ENCODE measurements at places on chromosomes 12 and 14.

GRCh38 chr12:93813972-93814821 is 137.0 kb downstream of the CRADD start:
- no peak for DNase-seq

- no peak for DNase-seq
These were observed 44.2 kb downstream of the DUSP16 start for GRCh38 chr12:12518464-12518845.

DNA sequence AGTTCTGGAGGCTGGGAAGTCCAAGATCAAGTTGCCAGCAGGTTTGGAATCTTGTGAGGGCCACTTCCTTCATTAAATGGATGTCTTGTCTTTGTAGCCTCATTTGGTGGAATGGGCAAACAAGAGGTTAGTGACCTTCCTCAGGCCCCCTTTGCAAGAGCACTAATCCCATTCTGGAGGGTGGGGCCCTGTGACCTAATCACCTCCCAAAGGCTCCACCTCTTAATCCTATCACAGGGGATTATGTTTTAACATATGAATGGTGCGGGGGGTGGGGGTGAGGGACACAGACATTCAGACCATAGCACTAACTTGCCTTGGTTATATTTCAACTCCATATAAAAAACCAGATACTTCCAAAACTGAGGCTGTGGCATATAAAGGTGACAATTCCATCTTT is 59.9 kb upstream of the PPP4R3A start:
- DNase-seq = peak; percentile 60

DNA sequence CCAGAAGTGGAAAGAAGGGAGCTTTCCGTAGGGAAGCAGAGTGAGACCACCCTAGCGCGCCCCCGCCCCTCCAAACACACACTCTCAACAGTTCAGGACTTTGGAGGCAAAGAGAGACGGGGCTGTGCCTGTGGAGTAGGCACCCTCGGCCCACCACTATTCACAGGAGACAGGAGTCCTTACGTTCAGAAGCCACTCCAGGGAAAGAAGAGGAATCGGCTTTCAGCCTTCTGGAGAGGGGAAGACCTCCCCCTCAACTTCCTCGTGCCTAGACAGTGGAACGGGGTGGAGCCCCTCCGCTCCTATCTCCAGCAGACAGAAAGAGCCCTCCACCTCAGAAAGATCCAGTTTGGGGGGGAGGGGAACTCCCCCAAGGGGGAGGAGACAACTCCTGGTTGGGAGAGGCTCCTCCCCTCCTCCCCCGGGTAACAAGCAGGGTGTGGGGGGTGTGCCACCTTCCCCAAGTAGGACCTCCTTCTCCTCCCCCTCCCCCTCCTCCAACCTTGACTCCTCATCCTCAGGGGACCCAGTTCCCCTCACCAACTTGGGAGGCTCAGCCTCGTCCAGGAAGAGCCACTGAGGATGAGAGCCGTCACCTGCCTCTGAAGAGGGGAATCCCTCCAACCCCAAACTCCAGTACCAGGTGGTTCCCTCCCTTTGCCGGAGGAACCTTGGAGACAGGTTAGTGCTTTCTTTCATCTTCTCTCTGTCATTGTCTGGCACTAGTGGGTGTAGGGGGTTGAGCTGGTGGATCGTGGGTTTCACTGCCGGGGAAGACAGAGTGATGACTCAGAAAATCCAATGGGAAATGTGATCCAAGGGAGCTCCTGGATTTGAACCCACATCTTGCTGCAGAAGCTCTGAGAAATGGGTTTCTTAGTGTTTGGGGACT is 883 bp downstream of the FOXJ2 start:
- peak; percentile 66 for DNase-seq

GRCh38 chr12:3376779-3377455 is 114.1 kb upstream of the PRMT8 start:
- DNase-seq = no peak

DNA sequence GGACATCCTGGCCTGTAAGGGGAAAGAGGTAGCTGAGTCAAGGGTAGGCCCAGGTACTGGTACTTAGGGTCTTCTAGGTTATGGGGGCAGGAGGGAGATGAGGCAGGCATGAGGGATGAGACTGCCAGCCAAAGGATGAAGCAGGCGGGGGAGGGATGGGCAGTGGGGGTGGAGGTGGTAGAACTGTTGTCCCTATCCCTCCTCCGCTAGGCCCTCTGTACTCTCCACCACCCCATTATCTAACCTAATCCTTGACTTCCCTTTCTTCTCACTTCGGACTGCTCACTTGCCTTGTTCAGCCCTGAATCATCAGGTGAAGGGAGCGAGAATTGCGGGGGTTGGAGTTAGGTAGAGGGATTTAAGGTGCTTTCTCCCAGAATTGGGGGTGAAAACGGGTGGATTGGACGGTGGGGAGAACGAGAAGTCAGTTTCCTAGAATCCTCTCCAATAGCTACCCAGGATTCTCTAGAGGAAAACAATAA is 562 bp downstream of the PAN2 start:
- DNase-seq = peak; percentile 18

GRCh38 chr12:93740751-93741150 is 63.6 kb downstream of the CRADD start:
- no peak for DNase-seq

DNA sequence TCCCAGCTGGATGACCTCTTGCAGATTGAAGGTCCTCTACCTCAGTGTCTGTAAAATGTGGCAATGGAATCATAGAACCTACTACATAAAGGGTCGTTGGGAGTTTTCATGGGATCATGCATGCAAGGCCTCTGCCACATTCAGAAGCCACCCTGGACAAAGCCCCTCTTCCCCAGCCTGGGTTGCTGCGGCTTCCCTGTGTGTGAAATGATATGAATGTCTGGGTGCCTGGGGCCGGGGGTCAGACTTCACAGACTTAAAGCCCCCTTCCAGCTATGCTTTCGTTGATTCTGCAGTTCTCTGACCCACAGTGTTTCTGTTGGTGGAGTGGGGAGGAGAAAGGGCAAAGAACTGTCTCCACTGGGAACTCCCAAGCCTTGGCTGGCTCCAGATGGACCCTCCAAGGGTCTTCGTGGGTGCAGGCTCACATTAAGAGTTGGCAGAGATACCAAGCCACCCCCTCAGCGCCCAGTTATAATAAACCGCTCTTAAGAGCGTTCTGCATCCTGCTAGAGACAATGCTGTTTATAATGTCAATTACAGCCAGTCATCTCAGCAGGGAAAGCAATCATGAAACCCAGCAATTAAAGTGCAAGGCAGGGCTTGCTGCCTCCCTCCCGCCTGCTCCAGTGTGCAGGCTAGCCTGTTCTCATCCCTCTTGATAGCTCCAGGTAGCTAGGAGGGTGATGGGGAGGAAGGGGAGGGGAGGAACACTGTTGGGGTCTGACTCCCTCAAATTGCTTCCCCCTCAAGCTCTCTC is 210.9 kb upstream of the FKBP4 start:
- no peak for DNase-seq

GRCh38 chr12:128891856-128892255 is 38.6 kb downstream of the GLT1D1 start:
- DNase-seq = no peak

- no peak for DNase-seq
These were observed 3.5 kb downstream of the KRT3 start for GRCh38 chr12:52792185-52793029.

DNA sequence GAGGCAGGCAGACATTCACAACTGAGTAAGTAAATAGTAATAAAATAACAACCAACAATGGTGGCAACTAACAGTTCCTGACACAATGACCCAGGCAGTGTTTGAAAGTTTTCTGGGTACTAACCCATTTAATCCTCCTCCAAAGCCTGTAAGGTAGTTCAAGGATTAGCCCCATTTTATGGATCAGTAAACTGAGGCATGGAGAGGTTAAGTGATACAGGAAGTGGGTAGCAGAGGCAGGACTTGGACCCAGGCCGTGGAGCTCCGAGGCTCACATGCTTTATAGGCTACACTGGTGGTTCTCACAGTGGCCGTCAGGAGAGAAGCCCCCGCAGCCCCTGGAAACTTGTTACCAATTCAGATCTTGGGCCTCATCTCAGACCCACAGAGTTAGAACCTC is 17.5 kb downstream of the CRACR2A start:
- DNase-seq = no peak

DNA sequence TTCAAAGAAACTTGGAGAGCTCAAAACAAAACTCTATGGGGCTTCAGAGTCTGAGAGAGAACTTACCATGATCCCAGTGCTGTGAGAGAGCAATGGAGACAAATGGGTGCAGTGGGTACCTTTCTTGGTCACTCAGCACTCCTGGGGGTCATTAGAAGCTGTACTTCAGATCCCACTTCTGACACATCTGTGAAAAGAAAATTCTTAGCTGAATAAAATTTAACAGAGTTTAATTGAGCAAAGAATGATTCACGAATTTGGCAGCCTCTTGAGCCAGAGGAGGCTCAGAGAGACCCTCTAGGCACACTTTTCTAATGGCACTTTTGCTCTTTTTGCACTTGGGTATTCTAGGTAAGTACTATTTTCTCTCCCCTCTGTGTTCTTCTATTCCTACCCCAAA is 96.8 kb upstream of the SYT10 start:
- no peak for DNase-seq

DNA sequence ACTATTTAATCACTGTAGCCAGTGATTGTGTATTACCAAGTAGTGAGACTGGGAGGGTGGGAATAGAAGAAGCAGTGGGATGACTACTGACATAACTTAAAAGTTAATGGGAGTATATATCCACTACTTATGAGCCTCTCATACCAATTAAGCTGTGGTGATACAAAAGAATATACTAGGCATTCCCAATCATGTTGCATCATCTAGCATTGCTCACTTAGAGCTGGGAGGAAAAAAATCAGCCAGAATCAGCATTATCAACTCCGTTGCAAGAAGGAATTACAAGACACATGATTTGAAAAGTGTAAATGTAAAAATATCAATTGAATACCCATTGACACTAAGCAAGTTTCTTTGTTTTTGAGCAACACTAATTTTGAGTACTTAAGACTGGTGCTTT is 745 bp upstream of the PPP1R36 start:
- no peak for DNase-seq

DNA sequence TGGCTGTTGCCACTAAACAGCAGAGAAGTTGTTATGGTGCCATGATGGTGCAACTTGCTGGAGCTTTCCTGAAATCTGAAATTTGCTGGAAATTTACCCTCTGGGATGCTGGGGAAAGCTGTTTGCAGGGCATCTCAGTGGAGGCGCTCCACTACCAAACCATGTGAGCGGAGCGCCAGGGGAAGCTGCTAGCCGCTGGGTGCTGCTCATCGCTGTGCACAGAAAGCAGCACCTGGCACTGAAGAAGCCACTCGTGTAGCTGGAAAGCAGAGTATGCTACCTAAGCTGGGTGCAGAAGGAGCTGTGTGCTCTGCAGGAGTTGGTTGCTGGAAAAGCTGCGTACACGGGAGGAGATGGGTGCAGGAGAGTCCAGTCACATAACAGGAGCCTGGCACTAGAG is 53.0 kb downstream of the MSRB3 start:
- no peak for DNase-seq

DNA sequence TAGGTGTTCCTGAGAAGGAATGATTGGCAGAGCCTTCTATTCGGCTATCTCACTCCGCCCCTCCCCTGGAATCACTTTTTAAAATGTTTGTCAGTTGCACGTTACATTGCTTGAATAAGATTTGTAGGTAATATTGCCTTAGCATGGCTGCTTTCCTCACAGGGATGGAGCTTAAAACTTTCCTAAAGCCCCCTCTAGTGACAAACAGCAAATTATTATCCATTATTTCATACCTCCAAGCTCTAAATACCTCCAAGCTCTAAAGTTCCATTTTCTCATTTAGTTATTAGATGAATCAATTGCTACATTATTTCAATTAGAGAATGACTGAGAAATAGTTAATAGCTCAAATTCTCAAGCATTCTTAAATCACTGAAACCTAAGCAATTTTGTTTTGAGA is 5.1 kb upstream of the SPATA7 start:
- no peak for DNase-seq

DNA sequence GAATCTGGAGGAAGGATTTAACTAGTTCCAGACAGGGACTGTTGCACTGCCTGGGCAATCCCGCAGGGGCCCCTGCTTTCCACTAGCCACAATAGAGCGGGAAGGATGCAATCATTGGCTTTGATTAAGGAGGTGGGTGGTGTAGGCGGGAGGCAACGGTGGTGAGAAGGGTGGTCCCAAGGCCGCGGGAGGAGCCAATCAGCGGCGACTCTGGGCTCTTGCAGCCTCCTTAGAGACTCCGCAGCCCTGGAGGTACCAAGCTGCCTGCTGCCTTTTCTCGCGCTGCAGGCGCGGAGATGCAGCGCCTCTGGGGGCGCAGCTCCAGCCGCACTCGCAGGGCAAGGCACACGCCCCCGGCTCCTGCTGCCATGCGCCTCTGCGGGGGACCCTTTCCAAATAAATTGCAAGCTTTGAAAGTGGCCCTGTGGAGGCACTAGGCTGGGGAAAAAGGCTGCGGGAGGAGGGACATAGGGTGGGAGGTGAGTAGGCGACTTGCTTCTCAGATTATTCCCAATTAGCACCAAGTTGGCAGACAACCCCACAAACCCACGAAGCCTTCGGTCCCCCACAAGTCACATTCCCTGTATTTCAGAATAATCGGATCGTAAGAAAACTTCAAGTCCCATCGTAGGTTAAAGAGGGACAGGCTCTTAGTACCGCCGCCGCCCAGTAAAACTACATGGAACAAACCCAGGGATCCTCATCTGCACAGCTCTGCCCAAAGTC is 858 bp upstream of the KCNA1 start:
- peak; percentile 51 for DNase-seq

GRCh38 chr12:131040491-131040890 is 86.8 kb downstream of the ADGRD1 start:
- no peak for DNase-seq

DNA sequence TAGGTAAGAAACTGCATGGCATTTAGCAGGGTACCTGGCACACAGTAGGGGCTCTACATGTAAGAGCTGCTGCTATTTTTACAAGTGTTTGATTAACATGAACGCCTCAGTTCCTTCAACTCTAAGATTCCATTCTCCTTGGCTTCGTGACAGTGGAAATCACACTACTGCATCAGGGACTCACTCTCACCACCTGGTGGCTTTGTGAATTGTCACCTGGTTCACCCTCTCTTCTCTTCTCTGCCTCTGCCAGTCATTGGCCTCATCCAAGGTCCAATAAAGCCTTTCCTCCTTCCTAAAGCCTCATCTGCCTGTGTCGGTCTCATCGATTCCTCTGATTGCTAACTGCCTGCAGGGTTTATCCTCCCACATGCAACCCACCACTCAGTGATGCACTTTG is 476.4 kb downstream of the VRK1 start:
- no peak for DNase-seq

- no peak for DNase-seq
These were observed 630.9 kb upstream of the ATXN7L3B start for GRCh38 chr12:73906757-73907156.

DNA sequence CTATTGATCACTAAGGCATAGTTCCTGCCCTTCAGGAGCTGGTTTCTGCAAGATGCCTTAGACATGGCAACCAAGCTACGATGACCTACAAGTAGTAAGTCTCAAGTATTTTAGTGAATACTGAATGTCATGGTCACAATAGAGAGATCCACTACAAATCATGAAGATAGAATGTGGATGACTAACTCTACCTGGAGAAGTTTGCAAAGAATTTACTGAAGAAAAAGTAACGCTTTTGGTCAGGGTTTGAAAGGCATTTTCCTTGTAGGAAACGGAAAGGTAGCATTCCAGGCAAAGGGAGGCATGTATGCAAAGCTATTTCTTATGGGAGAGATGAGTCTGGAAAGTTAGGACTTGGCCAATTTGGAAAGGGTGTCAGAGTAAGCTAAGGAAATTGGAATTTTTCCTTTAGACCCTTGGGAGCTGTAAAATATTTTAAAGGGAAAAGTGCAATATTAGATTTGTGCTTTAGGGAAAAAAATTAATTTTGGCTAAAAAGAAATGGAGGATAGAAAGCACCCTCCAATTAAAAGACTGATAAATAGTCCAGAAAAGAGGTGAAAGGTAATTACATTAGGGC is 377.5 kb downstream of the EGLN3 start:
- no peak for DNase-seq

GRCh38 chr12:49336645-49337584 is at the start of gene C1QL4:
C1QL4 (minus strand) TSS chr12:49337188; CDS start chr12:49336477, 711 bp downstream.
- DNase-seq = peak; percentile 88

All from WERI-Rb-1 (cell line).